ENCODE measurements at places on chromosomes 16 and 17.

DNA sequence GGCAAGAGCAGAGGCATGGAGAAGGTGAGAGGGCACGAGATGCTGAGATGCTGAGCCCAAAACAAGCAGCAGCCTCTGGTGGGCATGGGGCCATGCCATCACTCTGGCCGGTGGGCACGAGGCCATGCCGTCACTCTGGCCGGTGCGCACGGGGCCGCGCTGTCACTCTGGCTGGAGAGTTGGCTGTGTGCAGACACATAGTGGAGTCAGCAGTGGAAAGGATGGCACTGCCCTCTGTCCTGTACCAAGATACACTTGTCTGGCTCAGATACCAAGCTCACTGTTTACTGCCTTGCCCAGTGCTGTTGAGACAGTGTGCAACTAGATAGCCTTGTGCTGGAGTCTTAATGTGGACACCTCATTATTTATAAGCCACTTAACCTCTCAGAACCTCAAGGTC lies 45.1 kb downstream of the CYB5D2 start:
- DNase-seq, result no peak

- DNase-seq, result no peak
These were observed 79.5 kb downstream of the PMP22 start for GRCh38 chr17:15185625-15185991.

DNA sequence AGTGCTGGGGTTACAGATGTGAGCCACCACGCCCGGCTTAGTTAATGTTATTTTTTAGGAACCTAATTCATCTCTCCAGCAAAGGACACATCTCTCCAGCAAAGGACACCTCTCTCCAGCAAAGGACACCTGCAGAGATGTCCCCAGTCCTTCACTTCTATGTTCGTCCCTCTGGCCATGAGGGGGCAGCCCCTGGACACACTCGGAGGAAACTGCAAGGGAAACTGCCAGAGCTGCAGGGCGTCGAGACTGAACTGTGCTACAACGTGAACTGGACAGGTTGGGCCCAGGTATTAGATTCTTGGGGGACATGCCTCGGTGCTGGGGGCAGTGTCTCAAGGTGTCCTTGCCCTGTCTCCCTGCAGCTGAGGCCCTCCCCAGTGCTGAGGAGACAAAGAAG lies 4.7 kb downstream of the PFAS start:
- DNase-seq, result no peak

GRCh38 chr17:36188891-36189306 lies 7.7 kb downstream of the CCL3L1 start:
- no peak for DNase-seq

GRCh38 chr17:38996660-38997337 lies 29.6 kb upstream of the FBXO47 start:
- DNase-seq, result no peak

DNA sequence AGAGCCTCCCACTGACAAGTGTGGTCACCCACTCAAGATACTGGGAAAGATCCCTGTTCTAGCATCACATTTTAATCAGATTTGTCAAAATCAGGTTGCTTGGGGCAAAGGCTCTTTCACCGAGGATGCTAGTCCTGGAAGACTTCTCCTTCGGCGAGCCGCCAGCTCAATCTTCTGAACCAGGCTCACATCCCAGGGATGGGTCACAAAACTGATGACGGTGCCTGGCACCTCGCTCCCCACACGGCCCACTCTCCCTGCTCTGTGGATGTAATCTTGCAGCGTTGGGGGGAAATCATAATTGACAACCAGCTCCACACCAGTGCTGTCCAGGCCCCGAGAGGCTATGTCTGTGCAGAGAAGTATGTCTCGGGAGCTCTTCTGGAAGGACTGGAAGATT lies 1.5 kb downstream of the DDX28 start:
- no peak for DNase-seq

GRCh38 chr16:70151391-70151790 lies 22.2 kb upstream of the CLEC18C start:
- no peak for DNase-seq

DNA sequence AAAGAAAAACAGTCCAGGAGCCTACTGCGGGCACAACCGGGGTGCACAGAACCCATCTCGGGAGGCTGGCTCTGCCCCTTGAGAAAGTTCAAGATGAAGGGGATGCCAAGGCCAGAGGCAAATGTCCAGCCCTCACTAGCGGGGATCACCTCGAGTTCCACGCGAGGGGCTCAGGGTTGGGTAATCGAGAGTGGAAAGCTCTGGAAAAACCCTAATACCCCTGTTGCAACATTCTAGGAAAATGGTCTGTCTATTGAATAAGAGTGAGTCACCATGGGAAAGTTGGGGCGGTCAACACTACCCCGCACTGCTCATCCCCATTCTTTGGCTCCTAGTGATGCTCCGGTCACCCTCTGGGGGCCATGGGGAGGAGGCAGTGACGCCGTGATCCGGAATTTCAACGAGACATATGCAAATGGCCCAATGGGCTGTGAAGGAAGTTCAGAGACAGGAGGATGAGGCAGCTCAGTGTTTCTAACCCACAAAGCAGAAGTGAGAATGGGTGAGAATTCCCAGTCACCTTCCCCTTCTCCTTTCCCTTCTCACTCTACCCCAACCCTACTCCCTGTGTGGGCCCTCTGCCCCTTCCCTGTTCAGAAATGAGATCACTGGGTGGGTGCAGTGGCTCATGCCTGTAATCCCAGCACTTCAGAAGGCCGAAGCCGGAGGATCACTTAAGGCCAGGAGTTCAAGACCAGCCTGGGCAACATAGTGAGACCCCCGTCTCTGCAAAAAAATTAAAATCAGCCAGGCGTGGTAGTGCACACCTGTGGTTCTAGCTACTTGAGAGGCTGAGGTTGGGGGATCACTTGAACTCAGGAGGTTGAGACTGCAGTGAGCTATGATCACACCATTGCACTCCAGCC lies 22.4 kb downstream of the SOCS3 start:
- DNase-seq, result no peak
